ENCODE measurements at places on chromosomes 1 and 21. TPM values are rescaled to one million over a fixed set of nuclear protein-coding genes. Genes with fewer than 3 reads are reported as not detected.

C1QB gene
- 667 TPM for total RNA-seq

BSND gene
- not detected for total RNA-seq

SEMA4A gene
- total RNA-seq = 1.9 TPM

CLCNKA gene
- total RNA-seq = 0.40 TPM

LMOD1 gene
- total RNA-seq = 5.9 TPM

VHLL gene
- total RNA-seq = not detected

ARHGAP30 gene
- total RNA-seq = 3.9 TPM

FMO1 gene
- 0.61 TPM for total RNA-seq

PPFIA4 gene
- total RNA-seq = 37.2 TPM

DNA sequence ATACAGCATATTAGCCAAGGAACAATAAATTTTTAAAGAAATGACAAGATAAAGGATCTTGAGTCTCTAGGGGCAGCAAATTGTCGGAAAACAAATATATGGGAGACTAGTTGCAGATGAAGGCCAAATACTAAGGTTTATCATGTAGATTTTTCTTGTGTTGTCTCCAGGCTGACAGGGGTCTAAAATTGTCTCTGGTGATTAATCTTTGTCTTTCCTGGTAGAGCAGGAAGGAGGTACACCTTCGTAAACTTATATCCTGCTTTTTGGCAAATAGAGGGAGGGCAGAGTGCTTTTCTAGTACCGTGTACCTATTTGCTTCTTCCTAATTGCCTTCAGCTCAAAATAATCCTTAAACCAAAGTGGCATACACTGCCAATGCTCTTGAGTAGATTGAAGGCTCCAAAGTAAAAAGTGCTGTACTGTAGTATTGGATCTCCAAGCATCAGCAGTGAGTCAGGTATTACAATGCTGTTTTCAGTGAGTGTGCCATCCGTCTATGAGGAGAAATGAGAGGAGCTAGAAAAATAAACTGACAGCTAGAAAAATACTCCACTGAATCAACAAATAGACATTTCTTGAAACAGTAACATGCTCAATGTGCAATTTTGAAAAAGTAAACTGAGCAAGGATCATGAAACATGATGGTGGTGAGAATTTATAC is 1.8 kb upstream of the LEPR start:
- no peak for DNase-seq

DNA sequence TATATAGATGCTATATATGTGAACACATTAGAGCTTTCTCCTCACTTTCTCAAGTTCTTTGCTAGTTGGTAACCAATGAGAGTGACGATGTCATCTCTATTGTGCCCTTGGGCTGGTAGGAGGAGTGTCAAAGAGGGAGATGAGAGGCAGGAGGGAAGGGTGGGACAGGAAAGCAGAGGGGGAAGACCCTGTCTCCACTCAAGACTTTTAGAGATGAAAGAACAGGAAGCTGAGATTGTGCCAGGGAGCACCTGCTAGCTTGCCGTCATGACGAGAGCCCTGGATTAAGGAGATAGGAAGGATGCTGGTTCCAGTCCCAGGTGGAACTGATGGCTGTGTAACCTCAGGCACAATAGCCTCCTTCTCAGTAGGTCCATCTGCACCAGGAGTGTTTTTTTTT is 16.7 kb downstream of the CNR2 start:
- DNase-seq = no peak

GRCh38 chr21:44380876-44381275 is 27.5 kb downstream of the TRPM2 start:
- DNase-seq = no peak

DNA sequence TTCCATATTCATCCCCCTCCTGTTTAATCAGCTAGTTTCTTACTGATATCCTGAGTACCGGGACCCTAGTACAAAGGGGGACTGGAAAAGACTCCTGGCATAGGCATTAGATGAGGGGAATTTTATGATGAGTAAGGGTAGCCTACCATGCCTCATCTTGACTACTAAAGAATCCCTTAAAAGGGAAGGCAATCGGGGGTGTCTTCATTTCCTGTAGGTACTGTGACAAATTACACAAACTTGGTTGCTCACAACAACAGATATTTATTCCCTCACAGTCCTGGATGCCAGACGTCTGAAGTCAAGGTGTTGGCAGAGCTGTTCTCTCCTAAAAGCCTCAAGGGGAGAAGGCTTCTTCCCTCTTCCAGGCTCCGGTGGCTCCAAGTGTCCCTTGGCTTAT is 28.9 kb upstream of the RUNX1 start:
- DNase-seq = no peak

GRCh38 chr1:182713939-182714338 is 29.6 kb upstream of the RGS8 start:
- no peak for DNase-seq

DNA sequence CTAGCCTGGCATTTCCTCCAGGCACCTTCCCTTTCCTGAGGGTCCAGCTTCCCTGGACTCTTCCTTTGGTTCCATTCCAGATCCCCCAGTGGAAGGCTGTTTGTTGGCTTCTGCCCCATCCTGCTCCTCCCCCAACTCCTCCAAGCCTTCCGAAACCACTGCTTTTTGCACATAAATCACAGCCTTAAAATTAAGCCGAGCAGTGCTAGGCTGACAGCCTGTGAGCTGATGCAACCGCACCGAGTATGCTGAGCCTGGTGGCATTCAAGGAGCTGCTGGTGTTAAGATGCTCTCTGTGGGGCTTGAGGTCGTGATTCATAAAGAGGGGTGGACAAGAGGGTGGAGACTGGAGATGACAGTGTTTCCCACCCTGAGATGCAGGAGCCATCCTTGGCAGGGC is 266.6 kb upstream of the C1orf174 start:
- no peak for DNase-seq

DNA sequence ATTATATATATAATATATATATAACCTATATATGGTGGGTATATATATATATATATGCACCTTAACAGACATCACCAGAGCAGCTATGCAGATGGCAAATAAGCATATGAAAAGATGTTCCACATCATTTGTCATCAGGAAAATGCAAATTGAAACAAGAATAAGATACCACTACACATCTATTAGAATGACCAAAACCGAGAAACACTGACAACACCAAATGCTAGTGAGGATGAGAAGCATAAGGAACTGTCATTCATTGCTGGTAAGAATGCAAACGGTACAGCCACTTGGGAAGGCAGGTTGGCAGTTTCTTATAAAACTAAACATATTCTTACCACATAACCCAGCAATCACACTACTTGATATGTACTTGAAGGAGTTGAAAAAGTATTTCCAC is 219.8 kb upstream of the PRMT6 start:
- no peak for DNase-seq

DNA sequence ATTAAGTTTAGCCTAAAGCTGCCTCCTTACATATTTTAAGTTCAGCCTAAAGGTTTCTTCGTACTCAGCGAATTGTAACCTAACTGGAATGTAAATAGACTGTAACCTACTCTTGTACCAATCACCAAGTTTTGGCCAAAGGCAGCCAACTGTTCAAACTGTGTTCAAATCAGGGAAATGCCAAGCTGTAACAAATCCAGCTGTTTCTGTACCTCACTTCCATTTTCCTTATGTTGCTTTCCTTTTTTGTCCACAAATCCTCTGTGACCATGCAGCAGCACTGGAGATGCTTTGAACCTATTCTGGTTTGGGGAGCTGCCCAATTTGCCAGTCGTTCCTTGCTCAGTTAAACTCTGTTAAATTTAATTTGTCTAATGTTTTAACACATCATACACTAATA is 3.2 kb upstream of the APOBEC4 start:
- no peak for DNase-seq

Data from heart left ventricle (tissue), 16 donors.